ENCODE measurements at places on chromosomes 16 and 17.

DNA sequence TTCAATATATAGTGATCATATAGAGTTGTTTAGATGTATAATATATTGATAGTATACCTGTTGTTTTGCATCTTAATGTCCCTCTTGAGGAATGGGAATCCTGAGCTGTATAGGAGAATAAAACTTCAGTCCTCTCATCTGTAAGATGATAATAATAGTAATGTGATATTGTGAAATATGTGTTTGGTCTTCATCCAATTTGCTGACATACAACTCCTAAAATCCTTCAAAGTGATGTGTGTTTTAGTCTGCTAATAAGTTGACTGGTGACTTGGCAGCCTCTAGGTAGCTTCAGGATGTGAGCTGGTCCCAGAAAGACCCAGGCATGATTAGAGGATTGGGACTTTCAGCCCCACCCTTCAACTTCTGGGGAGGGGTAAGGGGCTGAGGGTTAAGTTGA is 22.8 kb upstream of the NFAT5 start:
- DNase-seq = no peak

DNA sequence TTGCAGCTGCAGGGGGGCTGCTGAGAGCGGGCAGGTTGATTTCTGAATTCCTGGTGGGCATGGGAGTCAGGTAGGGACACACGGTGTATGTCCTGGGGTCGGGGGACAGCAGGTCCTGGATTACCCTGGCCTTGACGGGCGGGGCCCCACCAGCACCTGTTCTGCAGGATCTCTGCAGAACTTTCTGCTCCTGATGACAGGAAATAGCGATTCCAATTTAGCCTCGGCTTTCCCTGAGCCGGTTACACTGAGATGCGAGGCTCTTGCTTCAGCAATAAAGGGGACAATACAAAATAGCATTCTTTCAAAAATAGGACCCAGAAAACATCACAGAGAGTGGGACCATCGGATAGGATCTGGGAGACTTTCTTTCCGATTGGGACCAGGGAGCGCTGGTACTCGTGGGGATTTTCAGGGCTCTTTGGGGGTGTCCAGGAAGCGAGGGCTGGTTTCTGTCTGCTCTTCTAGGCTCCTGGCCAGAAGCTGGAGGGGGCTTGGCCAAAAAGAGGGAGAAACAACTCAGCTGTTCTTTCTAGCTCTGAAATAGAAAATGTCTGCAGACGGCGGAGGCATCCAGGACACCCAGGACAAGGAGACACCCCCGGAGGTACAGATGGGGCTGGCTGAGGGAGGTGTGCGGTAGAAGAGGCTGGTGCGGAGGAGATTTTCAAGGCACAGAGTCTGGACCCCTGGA is 642 bp downstream of the ZNF205 start:
- no peak for DNase-seq

DNA sequence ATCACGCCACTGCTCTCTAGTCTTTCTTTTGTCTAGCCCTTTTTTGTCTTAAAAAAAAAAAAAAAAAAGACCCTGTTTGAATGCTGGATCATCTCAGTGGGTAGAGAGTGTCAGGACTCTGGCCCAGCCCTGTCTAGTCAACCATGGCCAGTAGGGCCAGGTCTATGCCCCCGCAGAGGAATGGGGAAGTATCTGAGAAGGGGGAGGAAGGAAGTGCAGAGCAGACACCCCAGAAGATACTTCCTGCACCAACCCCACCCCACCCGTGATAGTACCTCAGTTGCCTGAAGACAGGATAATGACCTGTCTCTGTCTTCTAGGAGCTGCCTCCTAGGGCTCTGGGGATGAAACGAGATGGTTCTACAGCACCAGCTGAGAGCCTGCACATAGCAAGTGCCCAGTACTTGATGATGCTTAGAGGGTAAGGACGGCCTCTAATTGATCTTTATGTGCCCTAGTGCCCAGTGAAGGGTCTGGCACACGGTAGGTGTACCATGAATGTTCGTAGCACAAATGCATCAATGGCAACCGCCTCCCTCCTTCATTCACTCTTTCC is 55.4 kb downstream of the ABAT start:
- no peak for DNase-seq

- DNase-seq = peak; percentile 26
Observed at GRCh38 chr17:42135664-42136653, 13.4 kb downstream of the HSPB9 start.

GRCh38 chr17:41527063-41528023 is 765 bp downstream of the KRT19 start:
- no peak for DNase-seq

DNA sequence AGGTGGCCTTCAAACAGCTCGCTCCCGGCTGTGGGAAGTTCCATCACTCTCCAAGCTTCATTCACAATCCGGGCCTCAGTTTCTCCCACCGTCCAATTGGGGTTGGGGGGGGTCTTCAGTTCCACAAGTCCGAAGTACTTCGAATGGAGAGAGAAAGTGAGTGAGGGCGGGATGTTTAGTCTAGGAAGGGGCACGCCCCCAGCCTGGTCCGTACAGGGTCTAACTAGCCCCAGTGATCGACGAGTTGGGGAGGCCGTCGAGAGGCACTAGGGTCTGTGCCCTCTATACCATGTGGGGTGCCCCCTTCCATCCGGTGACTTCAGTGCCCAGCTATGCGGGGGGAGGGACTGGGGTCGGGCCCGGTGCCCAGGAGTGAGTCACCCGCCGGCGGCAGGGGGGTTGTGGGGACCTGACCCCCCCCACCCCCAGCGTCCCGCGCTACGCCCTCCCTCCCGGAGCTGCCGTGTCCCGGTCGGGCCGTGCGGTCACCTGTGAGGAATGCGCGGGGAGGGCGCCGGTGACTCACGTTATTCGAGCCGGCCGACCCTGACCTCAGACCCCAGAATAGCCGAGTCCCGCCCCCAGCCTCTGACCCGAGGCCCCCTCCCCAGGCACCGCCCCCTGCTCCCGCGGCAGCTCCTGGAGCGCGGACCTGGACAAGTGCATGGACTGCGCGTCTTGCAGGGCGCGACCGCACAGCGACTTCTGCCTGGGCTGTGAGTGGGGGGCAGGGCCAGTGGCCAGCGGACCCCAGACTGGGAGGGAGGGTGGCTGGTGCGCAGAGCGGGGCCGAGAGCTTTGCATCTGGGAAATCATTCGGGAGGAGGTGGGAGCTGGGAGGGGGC is 658 bp downstream of the TNFRSF12A start:
- DNase-seq = peak; percentile 58

DNA sequence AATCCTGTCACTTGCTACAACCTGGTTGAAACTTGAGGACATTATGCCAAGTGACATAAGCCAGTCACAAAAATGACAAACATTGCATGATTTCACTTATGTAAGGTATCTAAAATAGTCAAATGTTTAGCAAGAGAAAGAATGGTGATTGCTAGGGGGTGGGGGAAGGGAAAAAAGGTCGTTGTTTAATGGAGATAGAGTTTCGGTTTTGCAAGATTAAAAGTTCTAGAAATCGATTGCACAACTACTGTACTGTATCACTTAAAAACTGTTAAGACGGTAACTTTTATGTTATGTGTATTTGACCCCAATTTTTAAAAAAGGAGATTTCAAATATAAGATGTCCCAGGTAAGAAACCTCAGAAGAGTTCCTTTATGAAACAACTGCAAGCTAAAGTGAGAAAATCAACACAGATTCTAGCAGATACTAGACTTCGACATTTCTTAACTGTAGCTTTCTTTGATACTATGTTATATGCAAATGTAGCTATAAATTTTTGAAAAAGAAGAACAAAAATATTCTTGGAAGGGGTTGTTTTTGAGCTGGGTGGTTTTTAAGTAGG is 5.9 kb downstream of the MEOX1 start:
- DNase-seq = no peak

- no peak for DNase-seq
Observed at GRCh38 chr17:78996781-78997201, 12.8 kb downstream of the CANT1 start.

- DNase-seq = no peak
Observed at GRCh38 chr17:31132977-31133376, 38.2 kb downstream of the NF1 start.

DNA sequence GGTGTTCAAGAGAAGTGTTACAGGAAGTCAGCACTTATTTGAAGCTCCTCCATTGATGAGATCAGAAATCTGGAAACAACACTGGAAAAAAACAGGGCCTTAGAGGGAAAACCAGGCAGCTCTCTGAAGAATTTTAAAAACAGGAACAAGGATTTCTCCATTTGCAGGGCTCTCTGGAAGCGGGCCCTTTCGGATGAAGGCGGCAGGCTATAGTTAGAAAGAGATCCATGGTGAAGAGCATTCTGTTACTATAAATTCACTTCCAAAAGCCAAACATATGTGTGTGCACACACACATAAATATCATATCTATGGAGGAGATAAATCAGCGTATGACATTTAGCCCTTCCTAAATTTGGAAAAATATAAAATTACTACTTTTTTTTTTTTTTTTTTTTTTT is 42.6 kb upstream of the GRIN2A start:
- DNase-seq = no peak

GRCh38 chr16:88957887-88958577 is 19.0 kb downstream of the CBFA2T3 start:
- DNase-seq = no peak

- DNase-seq = no peak
Observed at GRCh38 chr17:28394337-28395116, 11.5 kb downstream of the SLC46A1 start.

- no peak for DNase-seq
Observed at GRCh38 chr17:43070872-43071271, 45.8 kb downstream of the RND2 start.

- DNase-seq = no peak
Observed at GRCh38 chr17:40695874-40696472, 7.6 kb downstream of the KRT24 start.

DNA sequence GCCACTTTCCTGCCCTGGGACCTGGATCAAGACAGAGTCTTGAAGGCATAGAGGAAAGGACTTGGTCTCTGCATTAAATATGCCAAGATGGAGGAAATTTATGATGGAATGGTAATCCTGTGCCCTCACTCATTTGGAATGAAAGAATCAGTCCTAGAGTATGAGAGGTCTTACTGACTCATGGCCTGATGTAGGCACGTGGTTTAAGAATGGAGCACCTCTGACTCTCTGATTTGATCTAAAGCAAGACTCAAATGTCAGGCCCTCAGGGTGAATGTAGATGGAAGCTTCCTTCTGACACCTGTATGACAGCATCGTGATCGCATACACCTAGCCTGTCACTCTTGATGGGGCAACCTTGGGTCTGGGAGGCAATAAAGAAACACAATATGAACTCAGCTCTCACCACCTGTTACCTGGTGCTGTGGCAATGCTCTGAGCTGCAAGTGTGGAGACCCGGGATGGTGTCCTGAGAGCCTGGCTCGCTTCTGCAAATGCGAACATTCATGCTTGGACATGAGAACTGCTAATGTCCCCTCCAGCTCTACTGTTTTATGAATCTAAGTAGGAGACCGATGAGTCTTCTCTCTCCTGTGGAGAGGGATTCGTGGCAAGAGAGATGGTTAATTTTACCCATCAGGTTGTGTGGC is 229.9 kb downstream of the ABCC12 start:
- no peak for DNase-seq

GRCh38 chr17:11719856-11720255 is 121.6 kb downstream of the DNAH9 start:
- DNase-seq = no peak

- DNase-seq = peak; percentile 28
Observed at GRCh38 chr17:8124350-8125153, 646 bp upstream of the HES7 start.

- DNase-seq = no peak
Observed at GRCh38 chr16:79325226-79325945, 275.2 kb downstream of the MAF start.

- DNase-seq = no peak
Observed at GRCh38 chr16:84054916-84055315, 12.3 kb upstream of the SLC38A8 start.

DNA sequence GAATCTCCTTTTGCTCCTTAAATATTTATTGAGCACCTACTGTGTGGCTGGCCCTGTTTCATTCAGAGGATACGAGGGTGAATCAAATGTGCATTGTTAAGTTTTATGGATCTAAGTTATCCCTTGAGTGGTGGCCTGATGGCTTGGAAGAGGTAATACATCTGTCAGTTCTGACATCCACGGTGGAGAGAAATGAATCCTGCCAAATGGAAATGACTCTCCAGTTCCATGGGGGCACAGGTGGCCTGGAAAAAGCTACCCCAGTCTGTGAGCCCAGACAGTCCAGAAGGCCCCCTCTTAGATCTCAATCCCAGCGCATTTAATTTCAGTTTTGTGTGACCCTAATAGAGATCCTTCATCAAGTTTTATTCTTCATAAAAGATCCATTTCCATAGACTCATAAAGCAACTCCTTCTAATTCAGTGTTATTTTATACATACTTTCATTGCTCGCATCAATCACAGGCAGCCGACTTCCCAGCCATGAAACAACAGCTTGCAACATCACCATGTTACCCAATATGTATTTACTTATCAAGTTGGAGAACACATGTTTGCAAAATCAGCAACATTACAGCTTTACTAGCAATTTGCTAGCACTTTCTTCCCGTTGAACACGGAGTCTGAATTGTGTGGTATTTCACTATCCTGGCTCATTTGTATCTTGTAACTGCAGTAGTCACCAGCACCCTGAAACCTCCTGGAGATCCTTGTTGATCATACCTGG is 334.8 kb upstream of the HSBP1 start:
- DNase-seq = no peak

GRCh38 chr17:56822725-56823124 is 11.0 kb downstream of the C17orf67 start:
- no peak for DNase-seq

DNA sequence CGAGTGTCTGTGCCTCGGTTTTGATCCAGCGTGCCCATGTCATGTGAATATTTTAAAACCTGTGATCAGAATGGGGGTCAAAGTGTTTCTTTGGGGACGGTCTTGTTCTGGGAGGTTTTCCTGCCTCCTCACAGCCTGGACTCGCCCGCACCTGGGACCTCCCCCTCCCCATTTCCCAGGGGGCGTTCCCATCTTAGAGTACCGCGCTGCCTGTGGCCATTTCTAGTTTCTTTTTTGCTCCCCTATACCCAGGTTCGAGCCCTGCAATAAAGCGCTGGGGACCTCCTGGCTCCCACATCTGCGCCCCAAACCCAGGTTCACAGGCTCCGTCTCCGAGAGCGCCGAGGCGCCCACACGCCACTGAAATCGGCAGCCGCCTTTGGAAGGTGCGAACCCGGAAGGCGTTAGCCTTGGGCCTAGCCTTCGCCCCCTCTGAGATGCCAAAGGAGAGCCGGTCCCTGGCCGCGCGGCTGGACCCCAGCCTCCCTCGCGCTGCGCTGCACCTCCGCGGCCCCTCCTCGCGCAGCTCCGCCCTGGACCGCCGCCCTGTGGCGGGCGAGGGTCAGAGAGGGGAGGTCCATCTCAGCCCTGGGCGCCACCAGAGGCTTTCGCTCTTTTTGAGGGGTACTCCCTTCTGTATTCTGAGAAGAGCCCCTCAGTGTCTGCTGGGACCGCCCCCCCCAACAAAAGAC is 1.7 kb downstream of the KCNJ12 start:
- DNase-seq = no peak

DNA sequence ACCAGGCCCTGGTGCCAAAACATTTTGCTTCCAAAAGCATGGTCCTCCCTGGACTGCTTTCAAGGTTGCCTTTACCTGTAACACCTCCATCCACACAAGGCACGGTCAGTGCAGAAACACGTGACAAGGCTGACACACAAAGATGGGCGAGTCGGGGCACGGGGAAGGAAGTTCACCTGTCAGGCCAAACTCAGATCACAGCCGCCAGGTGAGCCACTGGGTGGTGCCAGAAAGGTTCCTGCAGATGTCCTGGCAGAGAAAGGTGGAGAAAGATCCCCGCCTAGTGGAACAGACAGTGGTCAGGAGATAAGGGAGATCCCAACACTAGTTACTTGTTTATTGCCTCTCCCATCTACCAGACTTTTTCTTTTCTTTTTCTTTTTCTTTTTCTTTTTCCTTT is 155.3 kb downstream of the AIPL1 start:
- DNase-seq = no peak

Measured in hematopoietic multipotent progenitor cell treated with erythropoietin and hydrocortisone succinate and interleukin-3 and kit ligand, for 8 days (in vitro differentiated cells).